ENCODE measurements at places on chromosomes 5 and 9. TPM values are rescaled to one million over a fixed set of nuclear protein-coding genes. Genes with fewer than 3 reads are reported as not detected.

MACIR gene
- total RNA-seq = 14.0 TPM

OR13C2 gene
- 0.36 TPM for total RNA-seq

SMC5 gene
- total RNA-seq = 42.8 TPM

TNC gene
- 5.1 TPM for total RNA-seq

DNA sequence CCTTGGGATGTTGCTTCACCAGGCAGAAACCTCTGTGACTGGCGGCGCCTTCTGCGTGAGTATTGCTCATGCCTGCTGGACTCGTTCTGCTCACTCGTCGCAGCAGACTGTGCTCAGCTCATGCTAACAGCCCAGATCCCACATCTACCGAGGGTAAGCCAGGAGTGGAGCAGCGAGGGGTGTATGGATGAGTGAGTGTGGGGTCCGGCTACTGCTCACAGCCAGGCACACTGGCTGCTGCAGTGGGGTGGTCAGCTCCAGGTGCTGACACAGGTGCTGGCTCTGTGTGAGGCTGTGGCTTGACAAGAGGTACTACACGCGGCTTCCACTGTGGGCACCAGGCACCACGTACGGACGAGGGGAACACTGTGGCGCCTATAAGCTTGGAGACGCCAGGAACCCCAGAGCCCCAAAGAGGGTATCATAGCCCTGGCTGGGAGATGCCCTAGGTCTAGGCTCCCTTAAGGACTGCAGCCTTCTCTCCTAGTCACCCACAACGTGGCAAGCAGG, 47.7 kb upstream of the CDH12 start:
- DNase-seq = no peak

DNA sequence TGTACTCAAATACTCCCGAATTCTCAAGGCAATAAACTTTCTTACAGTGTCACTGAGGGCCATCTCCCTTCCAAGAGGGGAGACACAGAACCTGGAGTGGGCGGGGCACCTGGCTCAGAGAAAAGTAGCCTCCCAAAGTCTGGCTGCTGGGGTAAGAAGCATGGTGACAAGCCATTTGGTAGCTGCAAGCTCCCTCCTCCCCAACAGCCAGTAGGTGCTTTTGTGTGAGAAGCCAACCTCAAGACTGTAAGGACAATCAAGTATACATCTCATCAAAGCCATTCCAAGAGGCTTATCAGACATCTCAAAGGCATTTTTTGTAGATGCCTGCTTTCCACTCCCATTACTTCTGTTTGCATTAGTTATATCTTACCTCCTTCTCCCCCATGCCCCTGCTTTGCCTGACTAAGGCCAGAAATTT, 1.4 kb downstream of the DAB2 start:
- no peak for DNase-seq

DNA sequence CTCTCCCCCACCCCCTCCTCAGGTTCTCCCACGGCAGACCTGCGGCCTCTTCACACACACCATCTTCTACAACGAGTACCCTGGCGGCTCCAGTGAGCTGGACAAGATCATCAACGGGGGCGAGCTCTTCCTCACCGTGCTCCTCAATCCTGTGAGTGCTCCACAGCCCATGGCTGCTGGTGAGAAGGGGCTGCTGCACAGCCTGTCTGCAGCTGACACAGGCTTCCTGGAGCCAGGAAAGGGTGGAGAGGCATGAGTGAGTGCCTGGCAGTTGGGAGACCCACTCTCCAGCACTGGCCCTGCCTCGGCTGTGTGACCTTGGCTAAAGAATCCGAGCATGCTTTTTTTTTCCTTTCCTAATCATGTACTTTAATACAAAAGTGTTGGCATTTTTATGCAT, 31.3 kb downstream of the NDST1 start:
- DNase-seq = no peak

All from progenitor cell of endocrine pancreas (in vitro differentiated cells).